GM12891 (cell line): ENCODE measurements at places on chromosomes 11 and 22.

DNA sequence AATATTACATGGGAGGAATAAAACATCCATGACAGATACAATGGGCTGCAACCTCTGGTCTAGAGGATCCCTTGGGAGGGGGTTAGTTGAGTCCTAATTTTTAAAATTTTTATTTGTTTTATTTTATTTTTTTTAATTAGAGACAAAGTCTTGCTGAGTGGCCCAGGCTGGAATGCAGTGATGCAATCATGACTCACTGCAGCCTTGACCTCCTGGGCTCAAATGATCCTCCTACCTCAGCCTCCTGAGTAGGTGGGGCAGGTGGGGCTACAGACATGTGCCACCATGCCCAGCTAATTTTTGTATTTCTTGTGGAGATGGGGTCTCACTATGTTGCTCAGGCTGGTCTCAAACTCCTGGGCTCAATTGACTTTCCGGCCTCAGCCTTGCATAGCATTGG lies 43.1 kb downstream of the FDX1 start:
- no peak for DNase-seq

DNA sequence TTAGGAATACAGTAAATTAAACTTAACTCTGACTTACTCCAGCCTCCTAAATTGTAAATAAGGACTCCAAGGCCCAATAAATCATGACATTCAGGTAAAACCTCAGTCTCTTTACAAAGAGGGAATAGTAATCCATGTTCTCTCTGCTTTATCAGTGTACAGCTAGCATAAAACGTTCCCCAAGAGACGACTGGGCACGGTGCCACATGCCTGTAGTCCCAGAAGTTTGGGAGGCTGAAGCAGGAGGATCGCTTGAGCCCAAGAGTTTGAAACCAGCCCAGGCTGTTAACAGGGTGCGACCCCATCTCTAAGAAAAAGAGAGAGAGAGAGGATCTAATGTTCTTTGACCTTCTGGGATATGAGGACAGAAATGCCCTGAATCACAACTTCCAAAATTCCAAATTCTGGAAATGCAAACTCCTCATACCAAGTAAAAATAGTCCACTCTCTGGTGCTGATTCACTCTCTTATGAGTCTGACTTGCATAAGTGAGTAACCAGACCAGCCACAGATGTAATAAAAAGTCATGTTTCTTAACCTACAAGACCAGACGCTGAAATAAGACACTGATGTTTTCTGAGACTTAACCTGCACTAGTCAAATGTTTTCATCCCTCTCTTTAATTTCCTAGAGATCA lies 25.5 kb downstream of the NNMT start:
- no peak for DNase-seq

- DNase-seq = no peak
Observed at GRCh38 chr11:111183706-111184105, 61.8 kb upstream of the POU2AF2 start.

DNA sequence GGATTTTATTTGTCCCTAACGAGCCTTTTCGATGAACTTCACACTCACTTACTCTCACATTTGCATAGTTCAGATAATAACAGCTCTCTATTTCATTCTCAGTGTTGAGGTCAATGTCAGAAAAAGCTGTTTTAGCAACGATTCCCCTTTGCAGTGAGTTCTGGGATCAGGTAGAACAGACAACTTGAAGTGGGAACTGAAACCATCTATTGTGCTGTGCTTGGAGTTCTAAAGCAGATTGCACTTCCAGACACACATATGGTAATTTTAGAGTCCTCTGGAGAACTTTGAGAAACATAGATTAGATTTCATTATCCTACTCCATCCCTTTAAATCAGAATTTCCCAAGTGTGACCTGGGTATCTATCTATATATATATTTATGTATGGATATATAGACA lies 124.6 kb upstream of the BLID start:
- no peak for DNase-seq

DNA sequence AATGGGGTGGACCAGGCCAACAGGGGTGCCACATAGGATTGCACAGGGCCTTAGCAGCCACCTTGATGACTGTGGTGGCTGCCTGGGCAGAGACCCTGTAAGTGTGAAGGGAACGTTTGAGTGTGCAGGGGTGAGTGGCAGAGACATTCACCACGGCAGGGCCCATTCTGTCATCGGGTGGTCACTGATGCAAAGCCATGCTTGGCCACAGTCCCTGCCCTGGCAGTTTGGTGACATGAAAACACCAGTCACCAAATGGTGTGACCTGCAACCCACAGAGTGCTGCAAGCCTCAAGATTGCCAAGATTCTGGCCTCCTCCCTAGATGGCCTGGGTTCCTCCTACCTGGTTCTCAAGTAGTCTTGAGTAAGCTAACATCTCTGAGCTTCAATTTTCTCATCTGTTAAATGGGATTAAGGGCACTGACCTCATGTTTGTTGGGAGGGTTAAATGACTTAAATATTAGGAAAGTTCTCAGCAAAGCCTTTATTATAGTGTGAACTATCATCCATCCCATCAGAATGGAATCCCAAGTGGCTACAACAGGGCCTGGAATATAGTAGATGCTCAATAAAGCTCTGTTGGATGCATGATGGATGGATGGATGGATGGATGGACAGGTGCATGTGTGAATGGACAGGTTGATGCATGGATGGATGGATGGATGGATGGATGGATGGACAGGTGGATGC lies 53.0 kb downstream of the MACROD1 start:
- no peak for DNase-seq

GRCh38 chr11:8373519-8374432 lies 110.1 kb upstream of the LMO1 start:
- DNase-seq = no peak

- DNase-seq = no peak
Observed at GRCh38 chr11:7646866-7647265, 26.4 kb downstream of the CYB5R2 start.

DNA sequence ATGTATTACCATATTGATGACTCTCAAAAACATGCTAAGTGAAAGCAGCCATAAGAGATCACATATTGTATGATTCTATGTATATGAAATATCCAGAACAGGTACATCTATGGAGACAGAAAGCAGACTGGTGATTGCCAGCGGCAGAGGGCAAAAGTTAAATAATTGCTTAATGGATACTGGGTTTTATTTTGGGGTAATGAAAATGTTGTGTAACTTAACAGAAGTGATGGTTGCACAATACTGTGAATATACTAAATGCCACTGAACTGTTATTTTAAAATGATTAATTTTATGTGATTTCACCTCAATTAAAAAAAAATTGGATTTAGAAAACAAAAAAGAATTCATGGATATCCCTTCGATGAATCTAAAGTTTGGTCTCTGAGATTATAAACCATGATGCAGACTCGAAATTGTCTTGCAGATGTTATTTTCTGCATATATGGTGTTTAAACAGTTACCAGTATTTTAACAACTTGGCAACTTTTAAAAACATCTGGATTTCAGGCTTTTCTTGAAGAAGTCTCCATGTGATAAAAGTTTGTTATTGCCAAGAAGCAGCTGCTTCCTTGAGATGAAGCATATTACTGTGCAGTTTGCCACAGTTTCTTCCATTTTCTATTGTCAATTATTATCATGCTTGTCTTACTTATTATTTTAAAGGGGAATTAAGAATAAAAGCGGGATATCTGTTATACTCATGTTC lies 38.1 kb downstream of the LARGE2 start:
- DNase-seq = no peak

GRCh38 chr11:17412488-17413180 lies 24.2 kb upstream of the KCNJ11 start:
- no peak for DNase-seq

DNA sequence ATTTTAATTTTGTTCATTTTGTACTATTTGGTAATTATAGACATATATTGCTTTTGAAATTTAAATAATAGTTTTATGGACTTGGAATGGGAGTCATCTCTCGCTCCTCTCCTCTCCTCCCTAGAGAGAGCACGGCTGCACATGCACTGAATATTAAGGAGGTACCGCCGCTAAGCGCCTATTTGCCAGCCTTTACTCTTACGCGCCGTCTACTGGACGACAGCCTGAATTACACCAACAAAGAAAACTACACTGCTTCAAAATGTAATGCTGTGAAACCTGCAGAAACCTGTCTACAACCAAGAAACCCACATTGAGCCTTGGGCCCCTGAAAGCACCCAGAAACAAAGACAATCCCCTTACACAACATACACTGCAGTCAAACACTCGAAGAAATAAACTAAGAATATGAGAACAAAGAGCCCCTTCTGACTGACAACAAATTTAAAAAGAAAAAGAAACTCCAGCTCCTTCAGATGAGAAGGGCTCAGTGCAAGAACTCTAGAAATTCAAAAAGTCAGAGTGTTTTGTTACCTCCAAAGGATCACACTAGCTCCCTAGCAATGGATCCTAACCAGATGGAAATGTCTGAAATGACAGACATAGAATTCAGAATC lies 737.2 kb downstream of the LRRC4C start:
- DNase-seq = peak; percentile 6

DNA sequence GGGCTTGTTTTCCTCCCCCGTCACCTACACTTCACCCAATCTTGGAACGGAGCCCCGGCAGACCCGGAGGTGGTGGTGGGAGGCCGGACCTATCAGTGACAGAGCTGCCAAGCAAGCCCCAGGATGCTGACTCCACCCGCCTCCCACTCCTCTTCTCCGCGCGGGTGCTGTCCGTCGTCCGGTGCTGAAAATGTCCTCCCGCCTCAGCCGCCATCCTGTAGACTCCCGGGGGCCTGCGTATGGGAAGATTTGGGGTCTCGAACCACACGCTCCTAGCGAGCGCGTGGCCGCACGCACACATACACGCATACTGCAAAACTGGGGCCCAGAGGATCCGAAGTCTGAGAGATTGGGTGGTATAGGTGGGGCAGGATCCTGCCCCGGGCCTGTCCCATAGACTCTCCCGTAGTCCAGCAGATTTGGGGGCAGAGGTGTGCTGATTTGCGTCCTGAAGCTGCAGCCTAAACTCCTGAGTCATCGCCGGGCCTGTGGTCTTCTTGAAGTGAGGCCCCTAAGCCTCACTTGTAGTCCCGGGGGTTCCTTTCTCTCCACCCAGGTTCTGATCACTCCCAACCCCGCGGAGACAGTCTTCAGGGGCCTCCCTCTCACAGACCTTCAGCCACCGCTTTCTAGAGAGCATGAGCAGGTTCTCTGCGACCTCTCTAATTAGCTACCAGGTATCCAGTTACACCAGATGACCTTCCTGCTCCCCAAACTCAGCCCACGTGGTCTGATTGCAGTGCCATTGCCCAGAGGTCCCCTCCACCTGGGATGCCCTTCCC lies 796 bp upstream of the YIF1A start:
- peak; percentile 90 for DNase-seq

- no peak for DNase-seq
Observed at GRCh38 chr11:2688381-2689231, 11.2 kb downstream of the KCNQ1OT1 start.

DNA sequence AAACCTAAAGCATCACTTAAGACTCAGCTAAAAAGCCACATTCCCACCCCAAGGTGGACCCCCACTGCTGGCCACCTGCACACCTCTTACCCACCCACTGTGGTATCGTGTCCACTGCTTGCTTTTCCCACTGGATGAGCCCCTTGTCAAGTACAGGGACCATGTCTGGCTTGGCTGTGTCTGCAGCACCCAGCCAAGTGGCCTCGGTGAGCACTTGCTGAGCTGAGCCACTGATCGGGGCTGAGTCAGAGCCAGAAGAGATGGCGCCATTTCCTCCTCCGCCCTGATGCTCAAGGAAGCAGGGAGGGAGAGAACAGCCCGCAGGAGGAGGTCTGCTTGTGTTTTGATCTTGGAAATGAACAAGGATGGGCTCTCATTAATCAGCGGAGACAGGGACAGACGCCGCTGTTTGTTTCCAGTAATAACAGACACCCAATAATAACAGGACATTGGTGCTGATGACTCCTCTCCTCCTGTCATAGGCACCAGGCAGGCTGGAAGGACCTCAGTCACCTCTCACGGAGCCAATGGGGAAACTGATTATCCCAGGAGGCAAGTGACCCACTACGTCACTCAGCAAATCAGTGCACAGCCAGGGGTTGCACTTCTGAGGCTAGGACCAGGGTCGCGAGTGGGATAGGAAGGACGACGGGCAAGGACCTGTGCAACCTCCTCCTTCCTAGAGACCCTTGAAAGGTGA lies 85.2 kb upstream of the RTL6 start:
- DNase-seq = no peak

DNA sequence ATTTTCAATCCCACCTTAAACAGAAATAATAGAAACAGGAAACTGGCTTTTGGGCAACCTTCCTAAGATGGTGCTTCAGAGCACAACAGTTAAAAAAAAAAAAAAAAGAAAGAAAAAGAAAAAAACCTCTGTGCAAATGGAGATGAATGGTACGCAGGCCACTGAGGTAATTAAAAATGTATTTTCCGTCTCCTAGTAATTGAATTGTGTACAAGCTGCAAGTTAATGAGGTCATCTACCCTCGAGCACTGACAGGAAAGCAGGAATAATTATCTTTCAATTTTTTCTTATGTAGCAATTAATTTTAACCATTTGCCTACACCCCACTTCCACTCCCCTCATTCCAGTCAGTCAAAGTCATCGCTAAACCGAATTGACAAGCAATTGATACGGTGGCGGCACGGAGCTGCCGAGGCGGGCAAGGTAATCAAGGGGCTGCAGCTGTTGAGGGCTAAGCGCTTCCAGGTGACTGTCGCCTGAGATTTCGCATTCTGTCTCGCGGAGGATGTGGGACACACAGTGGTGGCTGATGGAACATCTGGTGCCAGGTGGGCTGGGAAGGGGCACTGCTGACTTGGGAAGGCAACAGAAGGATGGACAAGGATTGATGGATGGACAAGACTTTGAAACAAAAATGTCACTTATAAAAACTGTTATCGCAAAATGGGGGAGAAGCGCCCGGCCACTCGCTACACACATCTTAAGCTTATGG lies 109.4 kb downstream of the RCN1 start:
- DNase-seq = no peak
